ENCODE measurements at places on chromosomes 2 and 18. TPM values are rescaled to one million over a fixed set of nuclear protein-coding genes. Genes with fewer than 3 reads are reported as not detected.

DNA sequence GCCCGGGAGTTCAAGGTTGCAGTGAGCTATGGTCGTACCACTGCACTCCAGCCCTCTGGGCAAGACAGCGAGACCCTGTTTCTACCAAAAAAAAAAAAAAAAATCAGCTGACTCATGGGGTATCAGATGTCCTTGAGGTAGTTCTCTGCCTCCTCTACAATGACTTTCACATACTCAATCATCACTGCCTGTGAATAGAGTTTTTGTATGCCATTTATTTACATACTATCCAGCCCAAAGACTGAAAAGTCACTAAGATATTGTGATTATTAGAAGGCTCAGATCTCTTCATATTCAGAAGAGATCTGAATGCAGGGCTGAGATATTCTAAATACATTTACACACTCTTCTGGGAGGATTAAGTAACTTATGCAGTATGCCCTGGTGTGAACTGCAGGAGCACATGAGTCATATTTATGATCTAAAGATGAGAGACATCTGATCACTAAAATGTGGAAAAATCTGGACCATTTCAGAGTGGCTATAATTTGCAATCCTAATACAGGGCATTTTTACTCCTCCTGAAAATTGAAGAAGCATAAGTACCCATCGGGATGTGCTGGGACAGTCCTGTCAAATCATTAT, 38.9 kb downstream of the KLF7 start:
- DNase-seq: no peak

Gene GALR1
- 0.05 TPM for total RNA-seq

DNA sequence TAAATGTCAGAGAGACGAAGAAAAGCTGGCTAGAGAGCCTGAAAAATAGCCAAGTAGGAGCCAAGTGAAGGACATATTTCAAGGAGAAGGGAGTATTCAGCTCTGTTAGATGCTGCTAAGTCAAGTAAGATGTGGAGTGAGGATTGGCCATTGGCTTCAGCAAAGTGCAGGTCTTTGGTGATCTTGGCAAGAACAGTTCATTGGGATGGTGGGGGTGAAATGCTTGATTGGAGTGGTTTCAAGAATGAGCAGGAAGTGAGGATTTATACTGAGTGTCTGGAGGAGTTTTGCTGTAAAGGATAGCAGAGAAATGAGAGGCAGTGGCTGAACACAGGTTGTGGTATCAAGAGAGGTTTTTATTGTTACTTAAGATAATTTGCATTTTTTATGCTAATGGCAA, 139.7 kb downstream of the PRPF40A start:
- DNase-seq: no peak

- DNase-seq: no peak
Observed at GRCh38 chr18:43078478-43079092, 36.9 kb downstream of the RIT2 start.

- no peak for DNase-seq
Observed at GRCh38 chr2:136997557-136997956, 232.2 kb downstream of the THSD7B start.

Gene ANKRD29
- 0.43 TPM for total RNA-seq

- no peak for DNase-seq
Observed at GRCh38 chr2:222518570-222519381, 94.4 kb downstream of the SGPP2 start.

DNA sequence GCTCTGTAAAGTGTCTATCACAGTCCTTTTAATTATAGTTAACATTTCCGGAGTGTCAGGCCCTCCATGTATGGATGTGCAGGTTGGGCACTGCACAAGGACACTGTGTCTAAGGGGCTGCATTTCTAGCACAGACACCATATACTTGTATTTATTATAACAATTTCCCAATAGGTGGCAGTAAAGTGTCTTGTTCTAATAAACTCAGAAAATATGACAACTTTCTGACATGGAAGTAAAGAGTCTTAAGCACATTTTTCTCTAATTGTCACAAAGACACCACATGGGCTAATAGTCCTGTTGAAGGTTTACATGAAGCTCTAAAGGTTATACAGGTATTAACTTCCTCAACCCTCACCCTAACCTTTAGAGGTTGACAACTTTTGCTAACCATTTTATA, 156.6 kb downstream of the DYSF start:
- no peak for DNase-seq

DNA sequence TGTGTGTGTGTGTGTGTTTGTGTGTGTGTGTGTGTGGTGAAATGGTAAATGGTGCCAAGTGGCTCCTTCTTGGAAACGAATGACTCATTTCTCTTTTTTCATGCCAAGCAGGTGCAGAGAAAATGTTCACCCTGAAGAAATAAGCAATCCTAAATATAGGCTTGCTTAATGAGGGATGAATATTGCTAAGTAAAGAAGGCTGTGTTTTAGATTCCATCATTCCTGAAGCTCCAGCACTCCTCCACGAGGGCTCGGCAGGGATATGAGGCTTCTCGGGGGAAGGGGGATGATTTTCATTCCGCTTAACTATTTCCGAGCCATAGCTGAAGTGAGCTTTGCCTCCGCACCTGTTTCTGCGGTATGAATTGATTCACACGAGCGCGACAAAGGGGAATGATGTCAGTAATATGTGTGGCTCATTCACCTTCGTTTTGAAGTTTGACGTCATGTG, 72.9 kb downstream of the TSN start:
- no peak for DNase-seq

Gene GPBAR1
- total RNA-seq: 1.1 TPM

Gene IL1R2
- 0.39 TPM for total RNA-seq

DNA sequence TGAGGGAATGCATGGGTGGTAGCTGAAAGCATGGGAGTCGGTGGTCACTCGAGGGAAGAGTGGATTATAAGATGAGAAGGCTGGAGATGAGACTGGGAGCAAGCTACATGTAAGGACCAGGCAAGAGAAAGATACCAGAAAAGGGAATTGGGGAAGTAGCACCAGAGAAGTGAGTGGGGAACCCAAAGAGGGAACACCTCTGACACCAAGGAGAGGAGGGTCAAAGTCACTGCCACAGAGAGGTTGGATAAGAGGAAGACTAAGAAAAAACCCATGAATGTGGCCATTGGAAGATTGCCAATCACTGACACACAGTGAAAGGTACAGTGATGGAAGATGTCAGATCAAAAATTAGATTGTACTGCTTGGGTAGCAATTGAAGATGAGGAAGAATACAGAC, 473.9 kb downstream of the BCL11A start:
- no peak for DNase-seq

- no peak for DNase-seq
Observed at GRCh38 chr2:20524412-20525040, 77.7 kb downstream of the RHOB start.

Gene SPEG
- total RNA-seq: 2.8 TPM

Gene ATP6V1C2
- 0.09 TPM for total RNA-seq

- DNase-seq: no peak
Observed at GRCh38 chr18:12306752-12307700, 1.0 kb upstream of the TUBB6 start.

DNA sequence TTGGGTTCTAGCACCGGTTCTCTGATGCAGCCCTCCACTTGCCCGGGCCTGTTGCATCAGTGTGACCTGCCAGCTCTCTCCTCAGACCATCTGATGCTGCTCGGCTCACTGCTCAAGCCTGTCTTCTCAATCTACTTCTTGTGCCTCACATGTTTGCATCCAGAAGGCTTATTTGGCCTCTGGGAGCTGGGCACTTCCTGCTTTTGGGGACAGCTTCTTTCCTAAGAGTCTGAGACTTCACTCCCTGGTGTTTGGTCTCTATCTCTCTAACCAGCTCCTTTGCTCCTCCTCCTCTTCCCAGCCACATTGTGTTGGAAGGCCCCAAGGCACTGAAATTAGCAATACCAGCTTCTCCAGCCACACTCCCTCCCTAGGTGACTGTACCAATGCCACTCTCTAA, 212.8 kb downstream of the CDCA7 start:
- no peak for DNase-seq

DNA sequence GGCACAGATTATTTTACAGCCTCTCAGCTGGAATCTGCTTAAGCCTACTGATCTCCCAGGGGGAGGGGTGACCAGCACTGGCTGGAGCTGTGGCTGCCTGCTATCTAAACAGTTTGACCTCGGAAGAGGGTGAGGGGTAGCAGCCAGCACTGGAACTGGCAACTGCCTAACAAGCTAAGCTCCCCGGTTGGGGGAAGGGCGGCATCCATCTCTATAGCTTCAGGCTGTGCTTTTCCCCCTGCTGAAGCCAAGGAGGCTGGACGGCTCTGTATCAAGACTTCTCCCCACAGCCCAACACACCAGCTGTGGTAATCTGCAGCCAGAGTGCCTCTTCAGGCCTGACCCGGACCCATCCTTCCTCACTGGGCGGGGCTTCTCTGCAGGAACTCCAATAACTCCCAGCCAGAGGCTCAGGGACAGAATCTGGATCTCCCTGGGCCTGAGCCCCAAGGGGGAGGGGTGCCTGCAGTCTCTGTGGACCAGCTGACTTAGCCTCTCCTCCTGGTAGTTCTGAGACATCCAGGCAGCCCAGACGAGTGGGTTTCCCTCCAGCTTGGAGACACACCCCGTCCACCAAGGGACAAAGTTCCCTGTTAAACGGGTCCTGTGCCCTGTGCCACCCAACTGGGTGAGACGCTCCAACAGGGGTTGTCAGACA, 560.2 kb downstream of the LRP1B start:
- no peak for DNase-seq

DNA sequence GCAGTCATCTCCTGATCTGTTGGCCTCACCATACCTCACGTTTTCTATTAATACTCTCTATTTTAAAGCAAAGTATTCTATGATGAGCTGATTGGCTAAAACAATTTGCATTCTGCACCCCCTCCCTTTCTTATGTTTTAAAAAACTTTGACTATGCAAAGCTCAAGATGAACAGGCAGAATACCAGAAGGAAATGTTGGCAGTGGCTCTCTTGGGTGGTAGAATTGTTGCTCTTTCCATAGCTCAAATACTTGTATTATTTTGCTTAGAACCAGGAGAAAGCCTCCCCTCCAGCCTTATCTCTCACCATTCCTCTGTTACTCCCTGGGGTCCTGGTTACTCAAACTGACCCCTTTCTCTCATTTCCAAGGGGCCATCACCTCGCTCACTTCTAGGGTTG, 14.4 kb downstream of the GPR45 start:
- no peak for DNase-seq

DNA sequence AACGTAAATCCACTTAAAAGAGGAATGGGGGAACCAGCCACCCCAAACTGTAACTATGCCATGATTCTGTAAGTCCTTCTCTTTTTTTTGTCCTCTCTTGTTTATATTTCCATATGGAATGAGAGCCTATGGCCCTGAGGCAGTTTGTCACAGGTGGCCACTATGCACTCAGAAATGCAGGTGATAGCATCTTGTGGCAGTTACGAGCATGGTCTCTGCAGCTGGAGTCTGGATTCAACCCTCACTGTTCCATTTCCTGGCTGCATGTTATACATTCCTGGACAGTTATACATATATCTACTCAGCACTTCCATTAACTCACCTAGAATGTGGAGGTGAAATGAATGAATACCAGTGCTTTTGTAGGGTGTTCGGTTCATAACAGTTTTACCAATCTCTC, 291.5 kb upstream of the FANCL start:
- DNase-seq: no peak

DNA sequence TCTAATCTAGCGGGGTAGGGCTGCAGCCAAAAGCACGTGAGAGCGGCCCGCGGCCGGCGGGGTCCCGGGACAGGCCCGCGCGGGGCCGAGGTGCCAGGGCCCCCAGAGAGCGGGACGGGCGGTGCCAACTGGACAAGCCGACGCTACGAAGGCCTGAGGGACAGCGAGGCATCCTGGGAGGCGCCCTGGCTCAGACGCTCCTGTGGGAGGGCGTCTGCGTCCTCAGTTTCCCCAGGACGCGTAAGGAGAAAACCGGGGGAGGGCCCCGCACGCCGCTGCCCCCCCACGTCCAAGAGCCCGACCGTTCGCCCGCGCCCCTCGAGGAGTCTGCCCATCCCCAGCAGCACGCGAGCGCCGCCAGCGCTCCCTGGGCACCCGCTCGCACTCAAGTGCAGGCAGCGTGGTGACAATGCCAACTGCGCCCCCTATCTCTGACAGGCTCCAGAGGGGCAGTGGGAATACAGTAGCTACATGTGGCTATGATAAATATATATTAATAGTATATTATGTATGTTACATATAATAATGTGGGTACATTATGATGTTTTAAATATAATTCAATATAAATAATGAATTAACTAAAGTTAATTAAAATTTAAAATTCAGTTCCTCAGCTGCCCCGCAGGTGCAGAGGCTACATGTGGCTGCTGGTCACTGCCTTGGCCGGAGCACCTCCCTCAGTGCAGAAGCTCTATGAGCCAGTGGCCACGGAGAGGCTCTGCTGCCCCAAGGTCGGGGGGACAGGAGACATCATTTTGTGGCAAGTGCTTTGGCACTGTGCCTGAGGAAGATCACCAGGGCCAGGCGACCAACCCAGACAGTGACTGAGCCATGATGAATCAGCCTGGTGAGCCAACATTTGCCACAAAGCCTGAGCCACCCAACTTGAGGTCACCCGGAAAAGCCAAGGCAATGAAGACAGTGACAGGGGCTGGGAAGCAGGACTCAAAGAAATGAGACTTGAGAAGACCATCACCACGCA, 5.5 kb upstream of the SFT2D3 start:
- peak; percentile 64 for DNase-seq

Gene KCNK3
- total RNA-seq: 46.4 TPM

DNA sequence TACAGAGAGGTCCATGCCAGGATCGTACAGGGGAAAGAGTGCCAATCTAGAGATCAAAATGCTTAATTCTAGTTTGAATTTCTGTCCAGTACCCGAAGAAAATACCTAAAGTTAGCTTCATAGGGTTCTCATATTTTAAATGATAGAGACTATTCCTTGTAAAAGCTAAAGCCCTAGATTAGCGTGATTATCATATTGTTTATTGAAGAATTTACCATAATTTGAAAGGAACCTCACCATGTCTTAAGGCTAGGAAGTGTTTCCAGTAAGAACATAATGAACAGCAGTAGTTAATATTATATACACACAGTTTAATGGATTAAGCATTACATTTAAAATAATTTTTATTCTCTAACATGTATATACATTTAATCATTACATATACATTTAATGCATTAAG, 68.5 kb downstream of the COBLL1 start:
- DNase-seq: no peak

- no peak for DNase-seq
Observed at GRCh38 chr2:45470531-45470930, 140.5 kb downstream of the SRBD1 start.

- no peak for DNase-seq
Observed at GRCh38 chr2:60472041-60472440, 81.4 kb downstream of the BCL11A start.

- DNase-seq: no peak
Observed at GRCh38 chr2:190837952-190838361, 42.7 kb upstream of the GLS start.

DNA sequence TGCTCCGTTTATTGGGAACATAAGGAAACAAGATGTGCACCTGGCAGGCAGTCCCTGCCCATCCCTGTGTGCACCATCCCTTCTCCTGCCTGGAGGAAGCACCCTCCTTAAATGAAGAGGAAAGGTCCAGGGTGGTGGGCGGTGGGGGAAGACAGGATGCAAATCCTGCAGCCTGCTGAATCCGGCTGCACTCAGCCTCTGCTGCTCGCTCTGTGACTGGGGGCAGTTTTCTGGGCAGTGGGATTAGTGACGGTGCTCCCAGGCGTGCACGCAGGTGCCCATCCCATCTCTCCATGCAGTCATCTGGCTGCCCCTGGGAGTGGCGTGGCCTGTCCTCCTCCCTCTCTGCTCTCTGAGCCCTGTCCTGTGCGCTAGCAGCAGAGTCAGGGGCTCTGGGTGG, 371.3 kb upstream of the MYT1L start:
- no peak for DNase-seq

GRCh38 chr2:60822987-60823386, 58.4 kb upstream of the REL start:
- DNase-seq: no peak

GRCh38 chr2:164015328-164016123, 279.7 kb upstream of the FIGN start:
- no peak for DNase-seq
